Adrenal gland (tissue), 19 donors: ENCODE measurements at places on chromosomes 7 and 10. TPM values are rescaled to one million over a fixed set of nuclear protein-coding genes. Genes with fewer than 3 reads are reported as not detected.

The GSTO2 gene
- total RNA-seq: 7.8 TPM

DNA sequence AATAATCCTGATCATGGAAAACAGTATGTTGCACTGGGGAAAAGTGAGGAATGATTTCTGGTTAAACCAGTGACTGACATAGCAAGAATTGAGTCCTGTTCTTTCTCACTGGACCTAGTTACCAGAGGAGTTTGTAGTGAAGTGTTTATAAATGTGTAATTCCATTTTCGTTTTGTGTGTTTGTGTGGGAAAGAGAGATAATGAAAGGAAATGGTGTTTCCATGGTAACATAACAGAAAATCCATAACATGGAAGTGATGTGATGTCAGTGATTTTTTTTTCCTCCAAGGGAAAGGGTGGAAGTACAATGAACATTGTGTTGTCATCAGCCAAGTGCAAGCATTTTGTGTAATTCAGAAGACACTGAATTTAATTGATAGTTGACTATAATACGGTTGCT, 283.9 kb downstream of the PLXDC2 start:
- no peak for DNase-seq

DNA sequence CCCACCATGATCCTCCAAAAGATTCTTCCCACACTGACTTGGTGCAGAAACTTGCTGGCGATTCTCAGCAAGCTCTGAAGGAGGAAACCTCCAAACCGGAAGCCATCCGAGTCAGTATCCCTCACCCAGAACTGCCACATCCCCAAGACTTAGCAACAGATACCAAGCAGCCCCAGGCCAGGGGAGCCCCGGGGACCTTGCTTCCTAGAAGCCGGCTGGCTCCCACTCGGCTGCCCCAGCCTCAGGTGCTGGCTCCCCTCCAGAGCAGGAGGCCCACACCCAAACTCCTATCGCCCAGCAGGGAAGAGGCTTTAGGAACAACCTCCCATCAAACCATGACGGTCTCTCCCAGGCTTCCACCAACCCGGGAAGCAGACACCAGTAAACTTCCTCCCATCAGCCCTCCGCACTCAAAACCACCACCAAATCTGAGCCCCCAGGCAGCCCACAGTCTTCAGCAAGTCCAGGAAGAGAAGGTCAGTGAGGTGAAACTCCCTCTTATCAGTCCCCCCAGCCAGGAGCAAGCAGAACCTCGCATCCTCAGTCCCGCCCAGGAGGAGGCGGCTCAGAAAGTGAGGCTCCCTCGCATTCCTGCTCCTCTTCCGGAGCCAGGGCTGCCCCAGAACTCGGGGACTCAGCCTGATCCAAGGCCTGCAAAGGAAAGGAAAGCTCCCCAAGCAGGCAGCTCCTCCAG, 82.3 kb downstream of the LRGUK start:
- DNase-seq: no peak

DNA sequence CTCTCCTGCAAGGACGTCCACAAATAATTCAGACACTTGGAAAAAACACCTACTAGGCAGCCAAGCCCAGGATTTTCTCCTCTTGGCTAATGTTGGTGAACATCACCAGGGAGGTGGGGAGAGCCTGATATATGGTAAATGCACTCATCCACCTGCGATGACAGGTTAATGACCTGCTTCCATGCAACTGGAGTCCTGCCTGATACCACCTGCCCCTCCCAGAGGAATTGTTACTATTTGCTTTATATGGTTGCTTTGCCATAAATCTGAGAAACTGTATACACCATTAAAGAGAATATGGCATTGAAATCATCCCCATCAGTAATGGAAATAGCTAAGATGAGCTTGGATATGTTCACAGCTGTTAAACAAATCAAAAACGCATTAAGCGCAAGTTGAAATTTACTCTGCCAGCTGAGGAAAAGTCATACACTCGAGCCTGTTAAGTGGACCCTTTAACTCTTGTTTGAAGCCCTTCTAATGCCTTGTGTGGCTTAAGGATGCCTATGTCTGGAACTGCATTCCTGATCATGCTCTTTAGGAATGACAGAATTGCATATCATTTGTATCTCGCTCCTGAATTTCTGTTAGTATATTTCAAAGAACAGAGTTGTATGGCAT, 208.3 kb downstream of the PRPF18 start:
- DNase-seq: no peak

DNA sequence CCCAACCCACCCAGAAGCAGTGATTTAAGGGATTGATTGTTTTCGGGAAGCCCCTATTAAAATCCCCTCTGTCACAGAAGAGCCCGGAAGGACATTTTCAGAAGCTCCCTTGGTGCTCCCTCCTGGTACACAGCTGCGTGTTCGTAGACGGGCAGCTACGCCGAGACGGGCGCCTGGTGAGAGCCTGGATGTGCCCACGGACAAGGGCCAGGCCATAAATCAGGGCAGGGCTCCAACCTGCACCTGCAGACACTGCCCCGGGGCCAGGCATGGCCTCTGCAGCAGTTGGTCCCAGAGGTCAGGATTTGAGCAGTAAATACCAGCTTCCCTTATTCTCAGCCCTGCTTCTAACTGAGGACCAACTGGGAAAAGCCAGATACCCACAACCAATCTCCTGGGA, 106.8 kb downstream of the PAXIP1 start:
- no peak for DNase-seq

- no peak for DNase-seq
Measured at GRCh38 chr10:78889536-78890063, 179.2 kb upstream of the ZMIZ1 start.

- DNase-seq: no peak
Measured at GRCh38 chr7:74993121-74993520, 28.6 kb downstream of the CASTOR2 start.

- no peak for DNase-seq
Measured at GRCh38 chr10:21661087-21661486, 127.1 kb downstream of the MLLT10 start.

GRCh38 chr7:131124001-131124629, 203.6 kb upstream of the MKLN1 start:
- no peak for DNase-seq

DNA sequence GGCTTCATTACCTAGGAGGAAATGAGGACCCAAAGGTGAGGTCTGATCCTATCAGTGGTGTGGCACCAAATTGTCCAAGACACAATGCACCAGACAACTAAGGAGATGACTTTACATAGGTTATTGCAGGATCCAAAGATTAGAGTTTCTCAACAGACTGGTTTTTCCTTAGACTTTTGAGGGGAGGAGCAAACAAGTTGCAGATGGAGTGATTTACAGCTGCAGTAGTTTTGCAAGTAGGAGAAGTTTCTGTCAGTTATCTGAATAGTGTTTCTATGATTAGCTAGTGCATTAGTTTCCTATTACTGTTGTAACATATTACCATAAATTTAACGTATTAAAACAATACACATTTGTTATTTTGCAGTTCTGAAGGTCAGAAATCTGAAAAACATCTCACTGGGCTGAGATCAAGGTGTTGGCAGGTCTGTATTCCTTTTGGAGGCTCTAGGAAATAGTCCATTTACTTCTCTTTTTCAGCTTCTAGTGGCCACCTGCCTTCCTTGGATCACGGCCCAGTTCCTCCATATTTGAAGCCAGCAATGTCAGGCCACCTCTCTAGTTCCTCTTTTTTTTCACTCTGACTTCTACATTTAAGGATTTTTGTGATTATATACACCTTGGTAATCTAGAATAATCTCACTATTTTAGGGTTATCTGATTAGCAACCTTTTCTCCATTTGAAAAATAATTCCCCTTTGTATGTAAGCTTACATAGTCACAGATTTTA, 994.9 kb downstream of the REEP3 start:
- no peak for DNase-seq

DNA sequence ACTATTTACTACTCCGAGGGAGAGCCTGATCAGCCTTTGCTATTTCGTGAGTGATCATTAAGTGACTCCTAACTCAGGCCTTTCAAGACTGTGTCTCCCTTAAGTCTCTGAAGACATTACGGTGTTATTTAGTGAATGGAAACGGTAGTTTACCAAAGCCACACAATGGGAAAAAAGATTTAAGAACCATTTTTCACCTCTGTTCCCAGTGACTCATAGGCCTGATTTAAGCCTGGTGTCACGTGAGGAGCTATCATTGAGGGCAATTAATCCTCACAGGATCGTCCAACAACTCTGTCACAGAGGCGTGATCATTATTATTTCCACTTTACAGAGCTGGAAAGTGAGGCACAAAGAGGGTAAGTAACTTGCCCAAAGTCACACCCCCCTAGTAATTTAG, 20.3 kb downstream of the C10orf90 start:
- DNase-seq: no peak

The IL6 gene
- 1.1 TPM for total RNA-seq

- DNase-seq: peak; percentile 5
Measured at GRCh38 chr7:33905389-33906032, at the start of gene BMPER. BMPER (plus strand) TSS chr7:33905539; CDS start chr7:33905614, 75 bp downstream.

The NKX2-3 gene
- total RNA-seq: not detected

The PRLHR gene
- total RNA-seq: not detected

The CCDC71L gene
- 28.6 TPM for total RNA-seq

- no peak for DNase-seq
Measured at GRCh38 chr10:82267465-82267864, 392.5 kb downstream of the NRG3 start.

DNA sequence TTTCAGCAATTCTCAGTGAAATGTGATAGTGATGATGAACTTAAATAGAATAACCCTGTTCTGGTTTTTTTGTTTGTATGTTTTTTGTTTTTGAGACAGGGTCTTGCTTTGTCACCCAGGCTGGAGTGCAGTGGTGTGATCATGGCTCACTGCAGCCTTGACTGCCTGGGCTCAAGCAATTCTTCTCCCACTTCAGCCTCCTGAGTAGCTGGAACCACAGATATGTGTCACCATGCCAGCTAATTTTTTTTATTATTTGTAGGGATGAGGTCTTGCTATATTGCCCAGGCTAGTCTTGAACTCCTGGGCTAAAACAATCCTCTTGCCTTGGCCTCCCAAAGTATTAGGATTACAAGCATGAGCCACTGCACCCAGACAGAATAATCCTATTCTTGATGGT, 14.3 kb upstream of the COL17A1 start:
- no peak for DNase-seq

DNA sequence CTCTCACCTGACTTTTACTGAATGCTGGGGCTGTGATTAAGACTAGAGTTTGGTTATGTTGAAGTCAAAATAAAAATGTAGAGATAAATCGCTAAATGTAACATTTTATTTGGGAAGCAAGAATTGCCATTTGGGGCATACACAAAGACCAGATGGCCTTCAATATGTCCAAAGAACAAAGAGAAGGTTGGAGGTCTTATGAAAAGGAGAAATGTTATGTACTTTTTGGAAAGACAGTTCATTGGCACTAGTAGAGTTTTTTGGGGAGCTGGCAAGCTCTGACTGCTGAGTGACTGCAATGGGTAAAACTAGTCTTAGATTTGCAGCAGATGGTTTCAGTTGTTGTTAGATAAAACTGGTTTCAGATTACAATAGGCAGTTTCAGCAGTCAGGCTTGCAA, 35.6 kb upstream of the GALNT17 start:
- no peak for DNase-seq

The CDHR3 gene
- 2.5 TPM for total RNA-seq

- peak; percentile 31 for DNase-seq
Measured at GRCh38 chr7:45595809-45596664, 21.9 kb downstream of the ADCY1 start.

DNA sequence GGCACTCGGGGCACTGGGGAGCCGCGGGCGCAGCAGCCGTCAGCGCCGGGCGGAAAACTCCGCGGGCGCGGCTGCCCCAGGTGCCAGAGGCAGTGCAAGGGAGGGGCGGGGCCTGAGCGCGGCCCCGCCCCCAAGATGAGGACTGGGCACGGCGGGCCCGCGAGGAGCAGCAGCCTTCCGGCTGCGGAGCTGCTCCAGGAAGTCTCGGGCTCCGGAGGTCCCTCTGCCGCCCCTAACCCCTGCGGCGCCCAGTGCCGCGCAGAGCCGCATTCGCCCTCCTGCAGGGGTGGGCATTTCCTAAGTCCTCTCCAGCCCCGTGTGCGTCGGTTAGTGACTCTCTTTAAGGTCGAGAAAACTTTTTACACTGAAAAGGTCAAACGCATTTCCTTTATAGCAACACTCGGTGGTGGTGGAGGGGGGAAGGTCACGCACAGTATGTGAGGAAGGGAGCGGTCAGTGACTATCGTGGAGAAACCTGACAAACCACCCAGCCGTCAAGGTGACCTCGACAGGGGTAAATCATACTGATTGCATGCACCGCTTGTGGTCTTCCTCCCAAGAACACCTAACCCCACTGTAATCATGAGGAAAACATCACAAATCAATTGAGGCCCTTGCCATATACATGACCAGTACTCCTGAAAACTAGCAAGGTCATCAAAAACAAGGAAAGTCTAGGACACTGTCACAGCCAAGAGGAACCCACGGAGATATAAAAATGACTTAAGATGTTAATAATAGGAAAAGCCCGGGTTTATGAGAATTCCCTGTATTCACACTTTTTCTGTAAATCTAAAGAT, at the start of gene ANXA11:
ANXA11 (minus strand) TSS at position 61 of the 800 bp plus-strand sequence. CDS start 32,676 bp downstream, outside the sequence.
- DNase-seq: peak; percentile 82

The PIP gene
- not detected for total RNA-seq

- DNase-seq: no peak
Measured at GRCh38 chr10:11581213-11581612, 30.2 kb downstream of the USP6NL start.

DNA sequence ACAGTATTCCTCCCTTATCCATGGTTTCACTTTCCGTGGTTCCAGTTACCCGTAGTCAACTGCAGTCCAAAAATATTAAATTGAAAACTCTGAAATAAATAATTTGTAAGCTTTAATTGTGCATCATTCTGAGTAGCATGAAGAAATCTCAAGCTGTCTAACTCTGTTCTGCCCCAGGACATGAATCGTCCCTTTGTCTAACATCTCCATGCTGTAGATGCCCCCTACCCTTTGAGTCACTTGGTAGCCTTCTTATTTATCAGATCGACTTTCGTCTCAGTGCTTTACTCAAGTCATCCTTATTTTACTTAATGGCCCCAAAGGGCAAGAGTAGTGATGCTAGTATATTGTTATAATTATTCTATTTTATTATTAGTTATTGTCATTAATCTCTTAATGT, 41.8 kb downstream of the CPED1 start:
- DNase-seq: no peak

The LIPK gene
- not detected for total RNA-seq

The BLVRA gene
- 35.9 TPM for total RNA-seq

The MLXIPL gene
- 41.0 TPM for total RNA-seq

The AKR1D1 gene
- not detected for total RNA-seq

The C7orf57 gene
- total RNA-seq: not detected

The NME8 gene
- total RNA-seq: not detected

The VWA2 gene
- not detected for total RNA-seq

The TMEM229A gene
- total RNA-seq: 1.9 TPM

GRCh38 chr7:30734497-30734896, 17.4 kb upstream of the INMT start:
- no peak for DNase-seq

DNA sequence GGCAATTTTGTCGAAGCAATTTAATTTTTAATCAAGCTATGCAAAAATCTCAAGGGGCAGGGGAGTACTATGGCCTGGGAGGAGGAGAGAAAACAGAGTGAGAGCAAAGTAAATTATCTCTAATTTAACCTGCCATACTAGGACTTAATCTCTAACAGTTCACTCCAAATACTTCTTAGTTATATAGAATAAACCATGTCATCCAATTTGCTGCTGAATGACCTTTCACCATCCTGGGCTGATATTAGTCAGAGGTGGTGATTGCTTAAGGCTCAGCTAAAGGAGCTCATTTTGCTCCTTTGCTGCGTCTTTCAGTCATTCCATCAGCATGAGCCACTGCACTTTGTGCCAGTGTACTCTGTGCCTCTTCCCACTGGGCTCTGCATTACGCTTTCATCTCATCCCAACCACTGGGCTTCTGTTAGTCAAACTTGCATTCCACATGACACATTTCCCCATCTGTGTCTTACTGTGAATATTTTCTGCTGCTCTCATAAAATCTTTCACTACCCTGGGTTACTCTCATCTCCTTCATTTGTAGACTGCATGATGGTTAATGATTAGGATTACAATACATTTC, 84.3 kb downstream of the CD36 start:
- peak; percentile 23 for DNase-seq
